Spleen (tissue), 13 donors: ENCODE measurements at places on chromosomes 3 and 15. TPM values are rescaled to one million over a fixed set of nuclear protein-coding genes. Genes with fewer than 3 reads are reported as not detected.

DNA sequence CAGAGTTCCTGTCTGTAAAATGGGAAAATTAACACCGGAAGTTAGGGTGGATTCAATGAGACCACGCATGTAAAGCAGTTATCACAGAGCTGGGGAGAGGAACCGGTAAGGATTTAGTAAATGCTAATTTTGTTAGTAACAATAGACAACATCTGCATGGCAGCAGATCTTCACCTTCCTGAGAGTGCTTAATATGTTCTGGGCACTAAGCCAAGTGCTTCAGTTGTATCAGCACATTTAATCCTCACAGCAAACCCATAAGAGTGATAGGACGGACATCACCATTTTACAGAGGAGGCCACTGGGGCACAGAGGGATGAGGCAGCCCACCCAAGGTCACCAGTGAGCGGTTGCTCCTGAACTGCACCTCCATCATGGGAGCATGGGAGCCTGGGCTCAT, 189.4 kb downstream of the WNT5A start:
- no peak overlapping the region for H3K27ac ChIP-seq
- no peaks in the 10 kb centered on the region for H3K36me3 ChIP-seq
- DNase-seq = no peak
- H3K4me3 ChIP-seq = no peak overlapping the region

DNA sequence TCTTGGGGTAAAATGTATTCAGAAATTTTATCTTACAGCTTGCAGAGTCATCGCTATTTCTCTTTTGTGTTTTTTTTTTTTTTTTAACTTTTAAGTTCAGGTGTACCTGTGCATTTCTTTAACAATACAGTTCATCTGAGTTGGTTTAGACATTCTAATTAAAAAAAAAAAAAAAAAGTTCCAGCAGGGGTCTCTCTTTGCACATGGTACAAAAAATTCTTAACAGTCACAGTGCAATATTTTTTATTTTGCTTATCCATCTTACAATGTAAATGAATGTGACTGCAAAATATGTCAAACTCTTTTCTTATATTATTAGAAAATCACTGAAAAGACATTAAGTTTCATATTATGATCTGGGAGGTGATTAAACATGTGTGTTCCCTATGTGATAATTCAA, 47.5 kb upstream of the SLC9A9 start:
- no peaks in the 10 kb centered on the region for H3K36me3 ChIP-seq
- no peaks in the 10 kb centered on the region for H3K4me1 ChIP-seq
- no peak for DNase-seq
- no peak overlapping the region for H3K4me3 ChIP-seq

DNA sequence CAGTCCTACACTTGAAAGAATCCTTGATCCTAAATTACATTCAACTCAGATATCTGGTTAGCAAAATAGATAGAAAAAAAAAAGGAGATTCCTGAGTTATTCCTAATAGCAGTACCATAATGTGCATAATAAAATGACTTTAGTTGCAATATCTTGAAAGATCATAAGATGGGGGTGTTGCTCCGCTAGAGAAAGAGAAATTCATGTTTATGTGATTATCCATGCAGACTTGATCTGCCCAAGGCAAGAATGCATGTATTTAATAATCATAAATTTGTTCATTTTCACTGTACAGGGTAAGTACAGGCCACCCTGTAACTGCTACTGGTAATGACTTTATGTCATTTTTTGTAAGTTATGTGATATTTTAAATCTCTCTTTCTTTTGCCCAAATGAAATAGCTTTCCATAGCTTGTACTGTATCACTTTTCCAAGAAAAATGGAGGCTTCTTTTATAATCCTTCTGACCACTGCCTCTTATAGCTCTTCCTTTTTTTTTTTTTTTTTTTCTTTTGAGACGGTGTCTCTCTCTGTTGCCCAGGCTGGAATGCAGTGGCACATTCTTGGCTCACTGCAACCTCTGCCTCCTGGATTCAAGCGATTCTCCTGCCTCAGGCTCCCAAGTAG, 84.6 kb downstream of the HCN4 start:
- no peak for DNase-seq
- H3K4me3 ChIP-seq = no peak overlapping the region
- peaks cover 4% of the 10 kb centered on the region for H3K4me1 ChIP-seq
- H3K27me3 ChIP-seq = no peaks in the 10 kb centered on the region
- H3K36me3 ChIP-seq = no peaks in the 10 kb centered on the region

- no peak overlapping the region for H3K4me3 ChIP-seq
- peaks cover 5% of the 10 kb centered on the region for H3K4me1 ChIP-seq
- no peaks in the 10 kb centered on the region for H3K36me3 ChIP-seq
- H3K27me3 ChIP-seq = no peaks in the 10 kb centered on the region
- DNase-seq = no peak
Observed at GRCh38 chr3:149590691-149591441, 67.0 kb downstream of the WWTR1 start.

DNA sequence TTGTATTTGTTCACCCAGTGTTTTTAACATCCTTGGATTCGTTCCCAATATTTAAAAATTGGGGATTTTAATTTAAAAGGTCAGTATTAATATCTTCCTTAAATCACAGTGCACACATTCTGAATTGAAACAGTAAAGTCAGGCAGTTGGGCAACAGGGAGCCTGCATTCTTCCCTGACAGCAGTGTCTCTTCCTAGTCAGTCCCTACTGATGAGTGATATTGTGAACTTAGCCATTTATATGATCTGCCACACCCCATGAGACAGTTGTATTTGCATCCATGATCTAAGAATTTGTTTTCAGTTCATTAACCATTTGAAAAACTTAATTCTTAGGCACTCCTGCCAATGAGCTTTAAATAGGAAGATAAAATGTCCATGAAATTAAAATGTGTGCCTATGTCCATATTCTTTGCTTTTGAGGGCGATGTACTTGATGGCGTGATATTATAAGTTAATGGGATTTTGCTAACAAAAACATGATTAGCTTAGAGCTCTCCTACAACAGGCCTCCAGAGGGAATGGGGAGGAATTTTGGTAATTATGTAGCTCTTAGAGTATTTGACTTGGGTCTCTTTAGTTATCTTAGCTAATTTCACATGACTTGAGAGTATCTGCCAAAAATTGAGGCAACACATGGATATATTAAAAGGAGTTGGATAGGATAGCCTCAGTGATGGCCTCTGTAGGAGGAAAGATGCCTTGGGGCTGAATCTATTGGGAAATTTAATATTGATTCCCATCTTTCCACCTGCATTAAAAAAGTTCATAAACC, 219.3 kb downstream of the PTPRG start:
- no peaks in the 10 kb centered on the region for H3K27me3 ChIP-seq
- H3K27ac ChIP-seq = no peak overlapping the region
- H3K4me3 ChIP-seq = no peak overlapping the region
- no peak for DNase-seq

DNA sequence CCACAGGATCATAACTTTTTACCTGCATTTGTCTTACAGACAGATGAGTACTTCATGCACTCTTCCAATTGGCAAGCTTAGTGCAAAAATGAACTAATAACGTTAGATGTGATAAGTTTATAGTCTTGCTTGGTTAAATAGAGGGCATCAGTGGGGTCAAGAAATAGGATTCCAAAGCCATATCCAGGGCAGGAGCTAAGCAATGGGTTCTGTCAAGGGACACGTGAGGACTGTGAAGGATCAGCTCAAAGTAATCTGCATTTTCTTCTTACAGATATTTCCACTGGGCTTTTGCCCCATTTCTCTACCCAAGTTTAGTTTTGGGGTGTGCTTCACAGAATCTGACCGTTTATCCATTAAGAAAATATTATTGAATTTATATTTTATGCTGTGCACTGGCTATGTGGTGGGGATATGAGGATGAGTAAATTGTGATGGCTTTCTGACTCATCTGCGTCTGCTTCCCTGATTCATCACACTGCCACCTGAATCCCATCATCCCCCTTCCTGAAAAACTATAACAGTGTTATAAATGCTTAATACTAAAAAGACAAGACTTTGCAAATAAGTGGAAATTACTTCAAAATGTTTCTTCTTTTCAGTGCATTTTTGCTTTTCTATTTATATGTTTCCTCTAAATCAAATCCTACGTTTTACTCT, 17.5 kb downstream of the PPP2R3A start:
- DNase-seq = no peak
- no peak overlapping the region for H3K27ac ChIP-seq
- H3K4me3 ChIP-seq = no peak overlapping the region
- no peaks in the 10 kb centered on the region for H3K4me1 ChIP-seq

DNA sequence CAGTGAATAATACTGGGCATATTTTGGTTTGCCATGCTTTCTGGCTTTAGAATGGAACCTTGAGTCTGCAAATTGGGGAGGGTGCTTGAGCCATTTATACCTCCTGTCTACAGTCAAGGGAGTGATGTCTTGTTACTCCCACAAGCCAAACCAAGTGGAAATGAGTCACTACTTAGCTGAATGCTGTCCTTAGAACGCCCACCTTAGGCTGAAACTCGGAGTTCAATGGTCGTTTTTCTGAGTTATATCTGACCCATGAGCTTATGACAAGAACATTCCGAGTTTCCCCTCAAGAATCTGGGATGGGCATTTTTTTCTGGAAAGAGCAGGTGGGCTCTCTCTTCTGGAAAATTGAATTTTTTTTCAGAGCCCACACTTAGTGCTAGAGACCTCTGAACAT, 17.4 kb upstream of the CLDN18 start:
- DNase-seq = no peak
- no peak overlapping the region for H3K27ac ChIP-seq
- no peaks in the 10 kb centered on the region for H3K27me3 ChIP-seq
- no peak overlapping the region for H3K4me3 ChIP-seq
- no peaks in the 10 kb centered on the region for H3K36me3 ChIP-seq

- no peaks in the 10 kb centered on the region for H3K36me3 ChIP-seq
- H3K4me3 ChIP-seq = no peak overlapping the region
- H3K27ac ChIP-seq = peak overlapping the region; percentile 16
- peaks cover 3% of the 10 kb centered on the region for H3K4me1 ChIP-seq
- no peaks in the 10 kb centered on the region for H3K27me3 ChIP-seq
Observed at GRCh38 chr15:97234851-97235610, 725.5 kb upstream of the ARRDC4 start.

DNA sequence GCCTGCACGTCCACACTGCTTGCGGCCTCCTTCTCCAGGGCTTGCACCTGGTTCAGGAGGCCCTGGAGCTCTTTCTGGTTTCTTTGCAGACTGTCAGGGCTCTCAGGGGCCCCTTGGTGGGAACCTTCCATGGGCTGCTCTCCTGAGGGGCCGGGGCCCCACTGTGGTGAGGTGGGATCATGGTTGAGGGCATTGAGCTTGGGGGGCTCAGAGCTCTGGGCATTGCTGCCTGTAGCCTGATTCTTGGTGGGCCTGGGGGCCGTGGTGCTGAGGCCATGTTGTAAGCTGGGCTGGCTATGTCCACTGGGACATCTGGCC, 7.5 kb downstream of the XIRP1 start:
- H3K27me3 ChIP-seq = no peaks in the 10 kb centered on the region
- H3K4me3 ChIP-seq = no peak overlapping the region

Gene GOLGA6L10
- 1.4 TPM for total RNA-seq

Gene PIERCE2
- not detected for total RNA-seq
